D341Med (cell line): ENCODE measurements at places on chromosomes 2 and 18.

- DNase-seq = no peak
These were observed 29.7 kb upstream of the PID1 start for GRCh38 chr2:229300790-229301189.

- no peak for DNase-seq
These were observed 171.6 kb downstream of the PIK3C3 start for GRCh38 chr18:42126586-42126985.

GRCh38 chr2:97880334-97880733 lies 115.4 kb downstream of the TMEM131 start:
- DNase-seq = no peak

DNA sequence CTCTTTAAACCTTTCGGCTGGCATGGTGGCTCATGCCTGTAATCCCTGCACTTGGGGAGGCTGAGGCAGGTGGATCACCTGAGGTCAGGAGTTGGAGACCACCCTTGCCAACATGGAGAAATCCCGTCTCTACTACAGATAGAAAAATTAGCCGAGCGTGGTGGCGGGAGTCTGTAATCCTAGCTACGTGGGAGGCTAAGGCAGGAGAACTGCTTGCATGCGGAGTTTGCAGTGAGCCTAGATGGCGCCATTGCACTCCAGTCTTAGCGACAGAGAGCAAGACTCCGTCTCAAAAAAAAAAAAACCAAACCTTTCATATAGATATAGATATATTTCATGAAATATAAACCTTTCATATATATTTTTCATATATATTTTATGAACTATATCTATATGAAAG lies 864.7 kb downstream of the TRIB2 start:
- no peak for DNase-seq

DNA sequence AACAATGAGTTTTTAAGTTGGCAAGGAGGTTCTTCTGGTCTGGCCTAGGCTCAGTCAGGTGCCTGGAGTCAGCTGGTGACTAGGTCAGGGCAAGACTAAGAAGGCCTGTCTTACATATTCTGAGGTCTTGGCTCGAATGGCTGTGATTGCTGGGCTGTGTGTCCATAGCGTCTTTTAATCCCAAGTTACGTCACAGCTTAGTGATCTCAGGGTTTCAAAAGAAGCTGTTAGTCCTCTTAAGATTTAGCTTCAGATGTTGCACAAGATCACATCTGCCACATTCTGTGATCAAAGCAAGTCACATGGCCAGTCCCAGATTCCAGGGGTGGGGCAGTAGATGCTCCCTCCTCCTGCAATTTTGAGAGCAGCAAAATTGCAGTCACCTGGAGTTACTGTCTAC lies 61.3 kb downstream of the PKP4 start:
- peak; percentile 38 for DNase-seq

DNA sequence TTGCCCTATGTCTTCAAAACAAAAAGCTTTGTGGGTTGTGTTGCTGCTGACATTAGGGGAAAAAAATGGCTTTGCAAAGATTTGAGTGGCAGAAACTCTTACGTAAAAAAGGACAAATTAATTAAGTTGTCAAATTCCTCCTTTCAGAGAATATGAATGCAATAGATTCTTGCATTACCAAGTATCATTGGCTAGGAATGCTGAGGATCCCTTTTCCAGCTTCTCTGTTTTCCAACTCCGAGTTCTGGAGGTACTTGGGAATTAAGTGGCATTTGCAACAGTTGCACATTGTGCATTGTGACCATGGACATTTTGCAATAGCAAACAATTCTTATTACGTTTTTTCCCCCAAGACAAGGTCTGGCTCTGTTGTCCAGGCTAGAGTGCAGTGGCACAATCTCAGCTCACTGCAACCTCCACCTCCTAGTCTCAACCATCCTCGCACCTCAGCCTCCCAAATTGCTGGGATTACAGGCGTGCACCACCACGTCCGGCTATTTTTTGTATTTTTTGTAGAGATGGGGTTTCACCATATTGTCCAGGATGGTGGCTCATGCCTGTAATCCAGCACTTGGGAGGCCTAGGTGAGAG lies 29.9 kb upstream of the PPP1CB start:
- no peak for DNase-seq

- DNase-seq = no peak
These were observed 53.3 kb downstream of the ARHGAP28 start for GRCh38 chr18:6782861-6783260.

GRCh38 chr18:3998698-3999333 lies 456.3 kb downstream of the DLGAP1 start:
- DNase-seq = peak; percentile 46

GRCh38 chr18:54060343-54061005 lies 164.0 kb downstream of the MBD2 start:
- DNase-seq = no peak

DNA sequence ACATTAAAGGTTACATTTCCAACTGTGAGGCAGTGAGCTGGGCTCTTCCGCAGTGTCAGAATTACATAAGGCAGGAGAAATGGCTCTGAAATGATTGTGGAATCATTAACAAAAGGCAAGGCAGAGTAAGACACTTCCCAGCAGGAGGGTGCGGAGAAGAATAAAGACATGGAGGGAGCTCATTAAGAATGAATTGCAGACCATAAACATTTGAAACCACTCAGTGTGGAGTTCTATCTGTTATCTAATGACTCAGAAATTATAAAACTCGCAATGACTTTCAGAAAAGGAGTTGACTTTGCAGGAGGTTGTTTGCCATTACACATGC lies 77.0 kb downstream of the SMIM21 start:
- DNase-seq = no peak

- DNase-seq = no peak
These were observed 72.3 kb upstream of the ATG16L1 start for GRCh38 chr2:233178994-233179847.

DNA sequence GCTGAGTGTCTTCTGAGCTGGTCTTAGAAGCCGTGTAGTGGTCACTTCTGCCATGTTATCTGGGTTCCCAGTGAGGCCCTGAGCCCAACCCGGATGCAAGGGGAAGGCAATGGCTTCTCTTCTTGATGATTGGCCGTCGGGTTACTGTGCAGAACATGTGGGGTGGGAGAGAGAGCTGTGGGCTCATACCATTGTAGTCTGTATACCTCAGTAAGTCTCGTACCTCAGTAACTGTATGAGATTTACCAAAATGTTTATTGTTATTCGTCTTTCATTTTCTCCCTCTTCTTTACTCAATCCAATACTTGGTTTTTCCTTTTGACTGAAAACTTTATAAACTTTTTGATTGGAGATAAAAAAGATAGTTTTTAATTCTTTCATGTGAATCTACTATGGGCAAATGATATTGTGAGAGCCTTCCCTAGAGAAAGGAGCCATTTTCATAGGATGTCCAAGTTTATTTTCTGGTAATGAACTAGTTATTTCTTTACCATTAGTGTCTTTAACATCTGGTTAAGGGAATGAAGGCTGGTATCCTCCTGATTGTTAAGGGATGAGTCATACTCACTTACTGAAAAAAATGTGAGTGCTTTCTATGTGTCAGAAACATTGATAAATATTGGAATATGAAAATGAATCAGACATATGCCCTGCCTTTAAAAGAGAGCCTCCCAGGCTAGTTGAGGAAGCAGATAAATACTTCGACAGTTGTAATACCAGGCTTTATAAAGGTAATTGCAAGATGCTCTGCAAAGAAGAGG lies 129.9 kb downstream of the PRPF40A start:
- no peak for DNase-seq

- no peak for DNase-seq
These were observed 240.0 kb upstream of the GULP1 start for GRCh38 chr2:188051706-188052105.
